Germinal center (tissue), 1 donor: ENCODE measurements at places on chromosomes 13 and 19.

- no peak for DNase-seq
Measured at GRCh38 chr19:1351381-1351851, 32.3 kb upstream of the NDUFS7 start.

- DNase-seq = no peak
Measured at GRCh38 chr19:20503476-20503875, 62.1 kb downstream of the ZNF737 start.

DNA sequence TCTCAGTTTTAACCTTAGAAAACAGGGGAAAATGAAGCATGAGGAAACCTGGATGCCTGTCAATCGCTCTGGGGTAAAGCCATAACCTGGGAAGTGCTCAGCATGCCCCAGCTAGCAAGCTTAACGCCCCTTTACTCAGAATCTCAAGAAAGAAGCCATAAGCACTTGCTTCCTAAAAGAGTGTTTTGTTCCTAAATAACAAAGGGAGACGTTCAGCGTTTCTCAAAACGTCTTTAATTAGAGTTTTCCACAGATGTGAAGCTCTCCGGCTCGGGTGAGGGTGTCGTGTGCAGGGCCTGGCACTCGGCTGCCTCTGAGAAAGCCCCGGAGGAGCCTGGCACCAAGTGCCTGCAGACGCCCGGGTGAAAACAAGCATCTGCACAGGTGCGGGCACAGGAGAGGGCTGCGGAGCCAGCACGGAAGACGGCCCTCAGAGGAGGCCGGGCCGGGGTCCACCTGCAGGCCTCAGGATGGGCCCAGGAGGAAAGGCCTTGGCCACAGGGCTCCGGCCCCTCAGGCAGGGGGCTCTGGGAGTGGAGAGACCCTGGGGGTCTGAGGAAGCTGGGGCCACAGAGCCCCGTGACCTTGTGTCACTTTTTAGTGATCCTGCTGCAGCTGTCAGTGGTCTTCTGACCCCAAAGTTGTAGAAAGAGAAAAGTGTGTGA is 6.2 kb downstream of the GAS6 start:
- DNase-seq = no peak

GRCh38 chr13:103018556-103018955 is 47.7 kb downstream of the SLC10A2 start:
- no peak for DNase-seq

- no peak for DNase-seq
Measured at GRCh38 chr19:32809254-32809653, 60.3 kb downstream of the SLC7A9 start.

- DNase-seq = no peak
Measured at GRCh38 chr13:35855531-35856019, 275.6 kb downstream of the DCLK1 start.

DNA sequence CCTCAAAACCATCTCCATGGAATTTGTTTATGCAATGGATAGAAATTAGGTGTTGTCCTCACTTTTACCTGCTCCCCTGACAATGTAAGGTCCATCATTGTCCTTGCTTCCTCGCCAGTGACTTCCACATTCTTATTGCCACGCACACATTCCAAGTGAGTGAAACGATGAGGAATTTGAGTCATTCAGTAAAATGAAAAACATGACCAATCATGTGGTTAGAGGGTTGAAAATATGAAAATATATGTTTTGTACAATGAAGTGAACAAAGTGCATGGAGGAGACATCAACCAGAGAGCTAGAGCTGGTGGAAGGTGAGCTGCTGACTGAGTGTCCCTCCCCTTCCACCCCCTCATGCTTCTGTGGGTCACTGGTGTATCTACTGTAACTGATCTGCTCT is 91.7 kb downstream of the ATP8A2 start:
- DNase-seq = no peak

DNA sequence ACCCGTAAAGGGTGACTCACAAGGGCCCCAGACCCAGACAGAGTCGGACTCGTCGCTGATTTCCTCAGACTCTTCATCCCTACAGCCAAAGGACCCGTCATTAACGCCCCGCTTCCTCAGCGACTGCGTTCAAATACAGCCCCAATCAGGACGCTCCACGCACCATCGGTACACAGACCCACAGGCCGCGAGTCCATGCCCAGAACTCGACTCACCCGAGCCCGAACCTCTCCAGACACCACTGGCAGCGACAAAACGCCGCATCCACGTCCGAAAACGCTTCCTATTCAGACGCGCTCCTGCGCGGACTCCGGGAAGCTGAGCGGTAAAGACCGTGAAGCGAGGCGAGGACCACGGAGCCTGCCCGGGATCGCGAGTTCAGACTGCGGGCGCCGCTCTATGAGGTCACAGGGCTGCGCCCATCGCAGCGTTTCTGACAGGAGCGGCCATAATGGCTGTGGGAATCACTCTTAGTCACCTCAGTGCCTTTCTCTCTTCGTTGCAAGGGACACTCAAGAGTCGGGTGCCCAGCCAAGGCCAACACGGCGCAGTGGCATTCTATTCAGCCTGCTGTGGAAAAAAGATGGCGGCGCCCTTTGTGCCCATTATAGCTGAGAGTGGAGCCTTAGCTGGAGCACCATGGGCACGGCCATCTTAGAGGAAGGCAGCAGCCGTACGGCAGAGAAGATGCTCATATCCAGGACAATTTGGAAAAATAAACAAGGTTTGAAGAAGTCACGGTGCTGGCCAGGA is at the start of gene ZNF614:
Gene ZNF614, minus strand, starts transcription at position 353 of the 753 bp plus-strand sequence. CDS start 2,634 bp downstream, outside the sequence.
- peak; percentile 84 for DNase-seq

DNA sequence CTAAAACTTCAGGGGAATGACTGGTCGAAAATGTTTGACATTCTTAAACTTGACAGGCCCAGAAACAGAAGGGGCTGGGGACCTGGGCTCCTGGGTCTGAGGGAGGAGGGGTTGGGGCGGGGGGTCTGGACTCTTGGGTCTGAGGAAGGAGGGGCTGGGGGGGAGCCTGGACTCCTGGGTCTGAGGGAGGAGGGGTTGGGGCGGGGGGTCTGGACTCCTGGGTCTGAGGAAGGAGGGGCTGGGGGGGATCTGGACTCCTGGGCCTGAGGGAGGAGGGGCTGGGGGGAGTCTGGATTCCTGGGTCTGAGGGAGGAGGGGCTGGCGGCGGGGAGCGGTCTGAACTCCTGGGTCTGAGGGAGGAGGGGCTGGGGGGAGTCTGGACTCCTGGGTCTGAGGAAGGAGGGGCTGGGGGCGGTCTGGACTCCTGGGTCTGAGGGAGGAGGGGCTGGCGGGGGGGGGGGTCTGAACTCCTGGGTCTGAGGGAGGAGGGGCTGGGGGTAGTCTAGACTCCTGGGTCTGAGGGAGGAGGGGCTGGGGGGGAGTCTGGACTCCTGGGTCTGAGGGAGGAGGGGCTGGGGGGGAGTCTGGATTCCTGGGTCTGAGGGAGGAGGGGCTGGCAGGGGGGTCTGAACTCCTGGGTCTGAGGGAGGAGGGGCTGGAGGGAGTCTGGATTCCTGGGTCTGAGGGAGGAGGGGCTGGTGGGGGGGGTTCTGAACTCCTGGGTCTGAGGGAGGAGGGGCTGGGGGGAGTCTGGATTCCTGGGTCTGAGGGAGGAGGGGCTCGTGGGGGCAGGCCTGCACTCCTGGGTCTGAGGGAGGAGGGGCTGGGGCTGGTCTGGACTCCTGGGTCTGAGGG is 5.5 kb upstream of the KLK6 start:
- no peak for DNase-seq

DNA sequence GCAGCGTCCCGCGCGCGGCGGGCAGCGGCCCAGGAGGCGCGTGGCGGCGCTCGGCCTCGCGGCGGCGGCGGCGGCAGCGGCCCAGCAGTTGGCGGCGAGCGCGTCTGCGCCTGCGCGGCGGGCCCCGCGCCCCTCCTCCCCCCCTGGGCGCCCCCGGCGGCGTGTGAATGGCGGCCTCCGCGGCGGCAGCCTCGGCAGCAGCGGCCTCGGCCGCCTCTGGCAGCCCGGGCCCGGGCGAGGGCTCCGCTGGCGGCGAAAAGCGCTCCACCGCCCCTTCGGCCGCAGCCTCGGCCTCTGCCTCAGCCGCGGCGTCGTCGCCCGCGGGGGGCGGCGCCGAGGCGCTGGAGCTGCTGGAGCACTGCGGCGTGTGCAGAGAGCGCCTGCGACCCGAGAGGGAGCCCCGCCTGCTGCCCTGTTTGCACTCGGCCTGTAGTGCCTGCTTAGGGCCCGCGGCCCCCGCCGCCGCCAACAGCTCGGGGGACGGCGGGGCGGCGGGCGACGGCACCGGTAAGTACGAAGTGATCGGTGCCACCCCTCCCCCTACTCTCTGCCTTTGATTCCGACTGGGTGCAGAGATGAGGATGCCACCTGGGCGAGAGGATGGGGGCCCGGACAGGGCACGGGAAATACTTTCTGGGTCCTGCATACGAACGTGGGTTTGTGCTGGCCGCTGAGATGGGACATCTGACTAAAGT is 874 bp downstream of the TRIM28 start:
- DNase-seq = peak; percentile 87

GRCh38 chr19:5052515-5052914 is 83.6 kb downstream of the KDM4B start:
- no peak for DNase-seq

DNA sequence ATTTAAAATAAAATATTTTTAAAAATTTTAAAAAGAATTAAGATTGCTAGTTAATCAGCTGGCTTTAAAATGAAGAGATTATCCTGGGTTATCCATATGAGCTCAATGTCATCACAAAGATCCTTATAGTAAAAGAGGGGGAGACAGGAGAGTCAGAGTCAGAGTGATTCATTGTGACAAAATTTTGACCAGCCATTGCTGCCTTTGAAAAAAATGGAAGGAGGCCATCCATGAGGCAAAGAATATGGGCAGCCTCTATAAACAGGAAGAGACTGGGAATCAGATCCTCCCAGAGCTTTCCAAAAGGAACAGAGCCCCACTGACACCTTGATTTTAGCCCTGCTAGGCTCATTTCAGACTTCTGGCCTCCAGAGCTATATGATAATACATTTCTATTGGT is 9.3 kb upstream of the RUBCNL start:
- no peak for DNase-seq

GRCh38 chr13:48715977-48716376 is 62.2 kb downstream of the CYSLTR2 start:
- no peak for DNase-seq

- DNase-seq = no peak
Measured at GRCh38 chr13:99971576-99972189, at the start of gene ZIC5. ZIC5 (minus strand) TSS chr13:99971767; CDS start chr13:99971603, 164 bp downstream.

DNA sequence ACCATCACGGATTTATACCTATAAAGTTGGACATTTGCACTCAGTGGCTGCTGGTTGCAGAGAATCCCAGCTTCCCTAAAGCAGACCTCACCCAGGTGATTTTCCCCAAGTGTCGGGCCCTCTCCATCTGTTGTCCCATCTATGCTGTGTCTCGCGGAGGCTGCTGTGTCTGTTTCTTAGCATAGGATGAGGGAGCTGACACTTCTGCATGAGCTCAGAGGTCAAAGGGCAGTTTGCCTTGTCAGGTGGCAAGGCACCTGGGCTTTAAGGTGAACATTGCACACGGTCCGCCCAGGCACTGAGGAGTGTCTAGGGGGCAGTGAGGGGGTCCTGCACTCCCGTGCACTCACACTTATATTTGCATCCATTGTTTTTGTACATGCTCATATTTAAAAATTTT is 151.6 kb downstream of the ZIC5 start:
- no peak for DNase-seq

- DNase-seq = peak; percentile 58
Measured at GRCh38 chr19:459724-460511, 915 bp downstream of the SHC2 start.

DNA sequence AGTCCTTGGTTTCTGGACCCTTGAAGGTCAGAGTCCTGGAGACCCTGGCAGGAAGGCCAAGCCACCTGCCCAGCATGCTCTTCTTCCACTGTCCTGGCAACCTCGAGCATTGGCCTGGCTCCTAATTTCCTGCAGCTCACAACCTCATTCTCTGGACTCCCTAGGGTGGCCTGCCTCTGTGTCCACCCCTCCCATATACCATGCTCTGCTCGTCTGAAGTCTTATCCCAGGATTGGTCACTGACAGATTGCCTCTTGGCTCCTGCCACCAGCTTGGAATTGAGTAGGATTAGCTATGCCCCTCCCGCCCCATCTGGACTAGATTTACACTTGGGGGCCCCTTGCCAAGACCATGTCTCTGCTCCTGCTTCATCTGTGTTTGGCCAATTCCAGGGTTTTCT is 17.1 kb upstream of the WASF3 start:
- no peak for DNase-seq

DNA sequence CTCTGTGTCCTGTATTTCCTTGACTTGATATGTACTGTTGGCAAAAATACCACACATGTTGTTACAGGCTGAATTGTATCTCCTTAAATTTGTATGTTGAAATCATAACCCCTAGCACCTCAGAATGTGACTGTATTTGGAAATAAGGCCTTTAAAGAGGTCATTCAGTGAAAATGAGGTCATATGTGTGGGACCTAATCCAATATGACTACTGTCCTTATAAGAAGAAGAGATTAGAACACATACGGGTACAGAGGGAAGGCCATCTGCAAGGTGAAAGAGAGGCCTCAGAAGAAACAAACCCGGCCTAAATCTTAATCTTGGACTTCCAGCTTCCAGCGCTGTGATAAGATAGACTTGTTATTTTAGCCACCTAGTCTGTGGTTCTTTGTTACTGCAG is 202.5 kb downstream of the NUFIP1 start:
- no peak for DNase-seq

DNA sequence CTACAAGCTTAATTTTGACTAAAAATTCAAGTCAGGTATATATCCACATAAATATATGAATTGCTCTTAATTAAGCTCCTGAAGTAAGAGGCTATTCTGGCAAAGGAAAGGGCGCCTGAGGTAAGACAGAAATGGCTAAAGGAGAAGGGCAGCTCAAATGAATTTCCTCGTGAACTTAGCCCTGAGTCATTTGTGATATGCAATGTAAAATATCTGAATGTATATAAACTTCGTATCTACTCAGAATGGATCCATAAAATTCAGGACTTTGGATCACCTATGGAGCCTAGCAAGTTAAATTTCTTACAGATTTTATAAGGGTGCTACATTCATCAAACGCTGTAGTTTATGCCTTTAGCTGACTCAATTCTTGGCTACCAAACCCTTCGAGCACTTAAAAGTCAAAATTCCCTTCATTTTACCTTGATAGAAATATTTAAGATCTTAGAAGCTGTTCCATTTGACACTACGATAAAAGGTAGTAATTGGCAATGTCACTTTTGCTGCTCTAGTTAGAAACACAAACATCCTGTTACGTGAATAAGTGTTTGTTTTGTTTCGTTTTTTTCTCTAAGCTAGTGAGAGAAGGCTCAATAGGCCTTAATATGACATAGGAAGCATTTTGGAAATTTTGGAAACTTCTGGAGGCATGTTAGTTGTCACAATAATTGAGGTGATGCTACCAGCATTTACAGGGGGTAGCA is 69.2 kb downstream of the DIAPH3 start:
- DNase-seq = no peak

- DNase-seq = no peak
Measured at GRCh38 chr13:110340812-110341444, 33.8 kb downstream of the COL4A2 start.
